ENCODE measurements at places on chromosomes 4 and X. TPM values are rescaled to one million over a fixed set of nuclear protein-coding genes. Genes with fewer than 3 reads are reported as not detected.

DNA sequence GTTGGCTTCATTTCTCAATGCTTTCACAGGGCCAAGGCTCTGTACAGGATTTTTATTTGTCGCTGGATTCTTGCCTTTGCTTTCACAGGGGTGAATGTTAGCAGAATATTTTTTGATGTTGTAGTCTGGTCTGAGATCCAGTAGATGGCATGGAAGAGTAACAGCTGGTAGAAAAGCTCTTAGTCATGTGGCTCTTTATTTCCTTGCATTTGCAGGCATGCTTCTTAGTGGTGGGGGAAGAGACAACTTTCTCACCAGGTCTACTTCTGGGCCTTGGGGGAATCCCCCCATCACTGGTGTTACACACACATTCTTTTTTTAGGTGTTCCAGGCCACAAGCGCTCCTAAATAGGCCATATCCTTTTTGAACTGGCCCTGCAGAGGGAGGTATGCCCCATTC, 58.2 kb upstream of the DKK2 start:
- H3K27ac ChIP-seq, result no peak overlapping the region
- no peaks in the 10 kb centered on the region for H3K4me1 ChIP-seq
- no peak overlapping the region for H3K4me3 ChIP-seq
- H3K36me3 ChIP-seq, result no peaks in the 10 kb centered on the region
- H3K27me3 ChIP-seq, result no peaks in the 10 kb centered on the region

GPR82 gene
- total RNA-seq, result 0.20 TPM

DNA sequence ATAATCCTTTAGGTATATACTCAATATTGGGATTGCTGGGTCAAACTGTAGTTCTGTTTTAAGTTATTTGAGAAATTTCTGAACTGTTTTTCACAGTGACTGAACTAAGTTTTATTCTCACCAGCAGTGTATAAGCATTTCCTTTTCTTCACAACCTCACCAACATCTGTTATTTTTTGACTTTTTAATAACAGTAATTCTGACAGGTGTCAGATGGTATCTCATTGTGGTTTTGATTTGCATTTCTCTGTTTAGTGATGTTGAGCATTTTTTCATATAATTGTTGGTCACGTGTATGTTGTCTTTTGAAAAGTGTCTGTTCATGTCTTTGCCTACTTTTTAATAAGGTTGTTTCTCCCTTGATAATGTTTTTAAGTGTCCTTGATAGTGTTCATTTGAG, 112.6 kb downstream of the LINC00632 start:
- H3K4me1 ChIP-seq, result no peaks in the 10 kb centered on the region
- no peak overlapping the region for H3K4me3 ChIP-seq
- H3K27ac ChIP-seq, result no peak overlapping the region
- no peaks in the 10 kb centered on the region for H3K27me3 ChIP-seq

DNA sequence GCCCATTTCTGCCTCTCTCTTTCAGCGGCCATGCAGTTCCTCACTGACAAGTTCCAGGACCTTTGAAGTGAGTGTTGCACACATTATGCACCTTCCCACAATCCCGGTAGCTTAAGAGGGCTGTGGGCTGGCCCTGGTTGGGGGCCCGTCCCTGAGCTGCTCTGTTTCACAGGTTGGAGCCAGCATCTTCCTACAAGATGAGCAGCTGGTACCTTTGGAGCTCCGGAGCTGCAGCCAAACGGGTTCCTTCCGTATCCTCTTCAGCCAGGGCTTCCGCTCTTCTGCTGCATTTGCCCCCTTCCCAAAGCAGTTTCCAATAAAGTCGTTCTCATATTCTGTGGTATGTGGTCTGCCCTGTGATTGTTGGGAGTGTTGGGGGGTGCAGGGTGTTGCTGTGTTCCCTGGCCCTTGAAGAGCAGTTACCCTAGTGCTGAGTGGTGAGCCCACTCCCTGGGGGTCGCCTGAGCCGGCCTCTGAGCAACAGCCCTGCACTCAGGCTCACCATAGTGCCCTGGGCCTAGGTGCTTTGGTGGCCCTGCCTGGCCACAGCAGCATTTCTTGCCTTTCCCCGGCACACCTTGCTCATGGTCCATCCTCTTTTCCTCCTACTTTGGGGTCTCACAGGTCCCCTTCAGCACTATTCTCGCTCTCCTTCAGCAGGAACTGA, 60.4 kb downstream of the CXorf49B start:
- no peaks in the 10 kb centered on the region for H3K36me3 ChIP-seq
- no peak overlapping the region for H3K4me3 ChIP-seq
- H3K27ac ChIP-seq, result no peak overlapping the region
- H3K27me3 ChIP-seq, result no peaks in the 10 kb centered on the region
- DNase-seq, result no peak

- H3K27me3 ChIP-seq, result no peaks in the 10 kb centered on the region
- H3K4me1 ChIP-seq, result no peaks in the 10 kb centered on the region
- no peak overlapping the region for H3K27ac ChIP-seq
- no peak for DNase-seq
- H3K4me3 ChIP-seq, result no peak overlapping the region
Measured at GRCh38 chrX:7545564-7545963, 297.4 kb upstream of the VCX start.

- no peak overlapping the region for H3K4me3 ChIP-seq
- H3K4me1 ChIP-seq, result no peaks in the 10 kb centered on the region
- H3K27me3 ChIP-seq, result no peaks in the 10 kb centered on the region
- no peak for DNase-seq
- no peaks in the 10 kb centered on the region for H3K36me3 ChIP-seq
Measured at GRCh38 chrX:21675931-21676330, 17.8 kb upstream of the KLHL34 start.

- no peaks in the 10 kb centered on the region for H3K36me3 ChIP-seq
Measured at GRCh38 chrX:150483356-150483985, 85.0 kb upstream of the MTM1 start.

- H3K27ac ChIP-seq, result no peak within 1 kb of the TSS
- H3K4me3 ChIP-seq, result no peak within 1 kb of the TSS
- no peaks in the 10 kb centered on the region for H3K36me3 ChIP-seq
- H3K4me1 ChIP-seq, result no peaks in the 10 kb centered on the region
- DNase-seq, result no peak
Measured at GRCh38 chr4:304969-305680, at the start of gene ZNF732. Gene ZNF732, minus strand, starts transcription at chr4:305474. Its CDS starts 164 bp downstream, at chr4:305310.

DNA sequence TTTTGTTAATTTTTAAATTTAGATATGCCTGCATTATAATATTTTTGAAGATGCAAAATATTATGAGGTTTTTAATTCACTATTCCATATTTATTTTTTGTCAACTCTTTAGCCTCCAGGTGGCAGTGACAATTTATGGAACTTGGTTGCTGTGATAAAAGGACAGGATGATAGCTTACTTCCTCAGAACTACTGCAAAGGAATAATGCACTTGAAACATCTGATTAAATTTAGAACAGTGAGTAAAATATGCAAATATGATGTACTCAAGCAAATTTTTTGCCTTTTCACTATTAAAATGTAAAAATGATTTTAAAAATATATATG, 45.1 kb downstream of the SPATA4 start:
- no peaks in the 10 kb centered on the region for H3K4me1 ChIP-seq
- no peaks in the 10 kb centered on the region for H3K27me3 ChIP-seq
- H3K27ac ChIP-seq, result no peak overlapping the region
- no peaks in the 10 kb centered on the region for H3K36me3 ChIP-seq
- H3K4me3 ChIP-seq, result no peak overlapping the region

DNA sequence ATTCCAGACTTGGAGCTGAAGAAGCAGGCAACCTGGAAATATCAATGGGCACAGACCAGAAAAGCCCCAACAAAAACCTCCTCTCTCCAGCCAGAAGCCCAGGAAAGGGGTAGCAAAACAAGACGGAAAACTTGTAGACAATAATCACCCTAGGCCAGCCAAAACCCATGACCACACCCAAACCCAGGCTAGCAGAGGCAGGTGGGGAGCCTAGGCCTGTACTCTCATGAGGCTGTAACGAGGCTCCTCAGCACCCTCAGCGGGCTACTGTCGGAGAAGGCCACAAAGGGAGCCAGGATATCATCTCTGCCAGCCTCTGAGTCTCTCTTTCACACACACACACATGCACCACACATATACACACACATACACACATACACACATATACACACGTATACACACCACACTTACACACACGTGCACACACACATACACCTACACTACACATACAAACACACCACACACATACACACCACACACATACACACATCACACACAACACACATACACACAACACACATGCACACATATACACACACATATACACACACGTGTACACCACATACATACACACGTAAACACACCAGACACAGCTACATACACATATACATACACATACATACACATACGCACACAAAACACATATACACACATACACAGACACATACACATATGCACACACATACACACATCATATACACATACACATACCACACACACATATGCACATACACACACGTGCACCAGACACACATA, 90.6 kb downstream of the FHDC1 start:
- no peaks in the 10 kb centered on the region for H3K27me3 ChIP-seq
- H3K4me1 ChIP-seq, result peaks cover 11% of the 10 kb centered on the region
- no peaks in the 10 kb centered on the region for H3K36me3 ChIP-seq

PRKG2 gene
- total RNA-seq, result 16.6 TPM

AKAP14 gene
- total RNA-seq, result not detected

DNA sequence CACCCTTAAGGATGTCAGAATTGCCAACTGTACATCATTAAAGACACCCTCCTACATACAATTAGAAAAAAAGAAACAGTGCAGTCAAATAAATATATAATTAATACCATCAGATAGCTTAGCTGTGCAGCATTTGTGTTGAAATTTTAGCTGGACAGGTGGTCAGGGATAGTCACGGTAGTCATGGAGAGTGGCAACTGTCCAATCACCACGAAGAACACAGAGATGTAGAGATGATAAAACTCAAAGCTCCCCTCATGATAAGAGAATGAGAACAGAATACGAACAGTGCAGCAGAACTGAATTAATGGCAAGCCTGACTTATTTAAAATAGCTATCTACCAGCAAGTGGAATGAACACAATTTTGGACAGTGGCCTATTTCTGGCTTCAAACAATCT, 27.2 kb downstream of the SLC39A8 start:
- H3K27ac ChIP-seq, result no peak overlapping the region
- H3K4me1 ChIP-seq, result peaks cover 5% of the 10 kb centered on the region
- no peaks in the 10 kb centered on the region for H3K36me3 ChIP-seq
- DNase-seq, result no peak

DNA sequence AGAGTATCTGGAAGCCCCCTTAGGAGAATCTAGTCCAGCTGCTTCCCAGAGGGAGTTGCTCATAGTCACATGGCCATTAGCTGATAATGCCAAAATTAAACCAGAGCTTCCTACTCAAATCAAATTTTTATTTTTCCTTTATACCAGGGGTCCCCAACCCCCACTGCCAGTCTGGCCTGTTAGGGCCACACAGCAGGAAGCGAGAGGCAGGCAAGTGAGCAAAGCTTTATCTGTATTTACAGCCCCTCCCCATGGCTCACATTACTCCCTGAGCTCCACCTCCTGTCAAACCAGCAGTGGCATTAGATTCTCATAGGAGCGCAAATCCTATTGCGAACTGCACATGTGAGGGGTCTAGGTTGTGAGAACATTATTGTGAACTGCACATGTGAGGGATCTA, 19.2 kb upstream of the TNIP3 start:
- no peaks in the 10 kb centered on the region for H3K4me1 ChIP-seq
- no peak overlapping the region for H3K4me3 ChIP-seq
- H3K36me3 ChIP-seq, result no peaks in the 10 kb centered on the region
- no peaks in the 10 kb centered on the region for H3K27me3 ChIP-seq
- no peak for DNase-seq

ZDHHC15 gene
- total RNA-seq, result 1.00 TPM

NLGN3 gene
- total RNA-seq, result 1.6 TPM

CLDN22 gene
- total RNA-seq, result not detected

DNA sequence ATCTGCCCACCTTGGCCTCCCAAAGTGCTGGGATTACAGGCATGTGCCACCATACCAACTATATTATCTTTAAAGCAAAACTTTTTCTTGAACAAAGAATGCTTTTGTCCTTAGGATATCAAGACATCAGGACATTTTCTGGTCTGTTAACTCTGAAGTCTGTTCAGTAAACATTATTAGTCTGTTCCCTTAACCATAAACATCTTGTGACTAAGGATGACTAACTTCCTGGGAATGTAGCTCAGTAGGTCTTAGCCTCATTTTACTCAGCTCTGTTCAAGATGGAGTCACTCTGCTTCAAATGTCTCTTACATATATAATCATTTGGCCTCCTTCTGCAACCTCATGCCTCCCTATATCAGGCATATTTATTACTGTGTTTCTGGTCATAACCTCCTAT, 122.9 kb downstream of the UBE2NL start:
- DNase-seq, result peak; percentile 8
- H3K27me3 ChIP-seq, result no peaks in the 10 kb centered on the region
- no peak overlapping the region for H3K4me3 ChIP-seq
- no peaks in the 10 kb centered on the region for H3K36me3 ChIP-seq
- H3K27ac ChIP-seq, result peak overlapping the region; percentile 44

GRCh38 chr4:189088780-189089179, 851.9 kb upstream of the FRG1 start:
- no peaks in the 10 kb centered on the region for H3K27me3 ChIP-seq
- no peak overlapping the region for H3K27ac ChIP-seq
- H3K4me1 ChIP-seq, result no peaks in the 10 kb centered on the region
- H3K36me3 ChIP-seq, result no peaks in the 10 kb centered on the region
- no peak overlapping the region for H3K4me3 ChIP-seq
- no peak for DNase-seq

DNA sequence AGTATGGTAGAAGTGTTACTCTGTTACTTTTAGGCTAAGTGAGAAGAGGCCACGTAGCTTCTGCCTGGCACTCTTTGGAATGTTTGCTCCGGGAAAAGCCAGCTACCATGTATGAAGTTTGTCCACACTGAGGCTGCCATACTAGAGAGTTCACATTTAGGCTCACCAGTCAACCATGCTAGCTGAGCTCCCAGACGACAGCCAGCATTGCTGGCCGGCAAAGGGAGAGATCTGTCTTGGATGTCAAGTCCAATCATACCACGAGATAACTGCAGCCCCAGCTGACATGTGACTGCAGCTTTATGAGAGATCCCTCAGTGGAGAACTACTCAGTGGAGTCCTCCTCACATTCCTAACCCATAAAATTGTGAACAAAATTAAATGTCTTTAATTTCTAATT, 321.2 kb upstream of the F9 start:
- no peaks in the 10 kb centered on the region for H3K4me1 ChIP-seq
- no peak overlapping the region for H3K27ac ChIP-seq
- DNase-seq, result no peak

DNA sequence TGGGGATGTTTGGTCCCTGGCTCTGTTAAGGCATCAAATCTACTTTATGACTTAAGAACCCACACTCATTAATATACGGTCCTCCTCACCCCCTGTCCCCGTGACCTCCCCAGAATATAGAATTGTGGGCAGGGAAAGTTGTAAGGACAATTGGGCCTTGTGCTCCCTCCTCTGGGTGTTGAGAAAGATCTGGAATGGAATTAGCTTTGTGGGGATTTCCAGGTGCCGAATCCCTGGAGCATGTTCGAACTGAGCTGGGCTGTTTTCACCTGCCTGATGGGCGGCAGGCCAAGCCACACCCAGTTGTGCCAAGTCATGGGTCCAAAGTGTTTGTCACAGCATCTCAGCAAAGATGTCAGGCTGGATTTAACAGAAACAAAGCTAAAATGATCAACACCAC, 349.3 kb upstream of the KLF3 start:
- H3K4me3 ChIP-seq, result no peak overlapping the region

GAGE12E gene
- total RNA-seq, result not detected

GRCh38 chr4:38857354-38858096, 908 bp upstream of the TLR6 start:
- H3K36me3 ChIP-seq, result no peaks in the 10 kb centered on the region
- H3K27me3 ChIP-seq, result no peaks in the 10 kb centered on the region
- no peak overlapping the region for H3K4me3 ChIP-seq
- peak; percentile 46 for DNase-seq
- no peaks in the 10 kb centered on the region for H3K4me1 ChIP-seq

GRCh38 chr4:184267206-184267608, 49.5 kb upstream of the ENPP6 start:
- no peak for DNase-seq
- H3K4me1 ChIP-seq, result no peaks in the 10 kb centered on the region
- no peaks in the 10 kb centered on the region for H3K27me3 ChIP-seq
- H3K36me3 ChIP-seq, result no peaks in the 10 kb centered on the region

STARD8 gene
- total RNA-seq, result 3.2 TPM

Measured in hepatocyte (in vitro differentiated cells).